Retina (tissue), 1 donor: ENCODE measurements at places on chromosomes 11 and 22.

DNA sequence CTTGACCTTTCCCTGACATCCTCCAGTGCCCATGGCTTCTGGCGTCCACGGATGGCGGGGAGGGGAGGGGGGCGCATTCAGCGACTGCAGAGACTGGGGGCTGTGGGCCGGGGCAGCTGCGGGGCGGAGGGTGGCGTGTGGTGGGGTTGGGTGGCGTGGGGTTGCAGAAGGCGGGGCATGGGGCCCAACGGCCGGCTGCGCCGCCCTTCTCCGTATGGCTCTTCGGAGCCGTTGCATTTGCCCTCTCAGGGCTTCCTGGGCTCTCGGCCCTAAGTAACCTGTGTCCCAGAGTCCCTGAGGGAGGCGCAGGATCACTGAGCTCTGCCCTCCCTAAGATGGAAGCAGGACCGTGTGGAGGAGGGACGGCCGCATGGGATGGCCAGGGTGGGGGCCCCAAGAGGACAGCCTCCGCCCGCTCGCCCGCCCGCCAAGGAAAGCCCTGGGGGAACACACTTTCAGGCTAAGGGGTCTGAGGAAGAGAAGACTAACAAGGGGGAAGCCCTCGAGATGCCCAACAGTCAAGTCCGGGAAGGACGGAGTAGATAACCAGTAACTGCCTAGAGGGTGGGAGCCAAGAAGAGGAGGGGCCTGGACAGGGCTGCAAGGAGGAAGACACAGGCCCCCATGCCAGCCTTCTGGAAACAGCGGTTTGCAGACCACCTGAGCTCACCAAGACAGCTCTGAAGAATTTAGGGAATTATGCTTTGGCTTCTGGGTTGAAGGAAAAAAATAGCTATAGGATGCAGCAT, 9.2 kb upstream of the AIFM3 start:
- DNase-seq = peak; percentile 62

GRCh38 chr11:57279116-57279515, 42.1 kb upstream of the APLNR start:
- no peak for DNase-seq

DNA sequence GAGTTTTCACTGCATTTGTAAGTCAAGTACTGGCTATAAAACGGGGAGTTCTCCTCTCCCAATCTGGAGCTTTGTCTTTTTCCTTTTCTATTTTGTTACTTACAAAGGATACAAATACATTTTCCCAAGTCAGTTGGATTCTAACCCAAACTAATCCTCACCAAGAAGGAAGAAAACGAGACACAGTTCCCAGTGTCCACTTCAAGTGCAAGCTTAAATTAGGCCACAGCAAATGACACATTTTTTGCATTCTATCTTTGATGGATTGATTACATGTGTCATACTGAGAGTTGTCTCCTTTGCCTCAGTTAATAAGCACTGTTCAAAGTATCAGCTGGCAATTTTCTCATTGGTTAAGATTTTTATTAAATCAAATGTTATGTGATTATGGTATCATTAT, 296.7 kb upstream of the ANO5 start:
- no peak for DNase-seq

DNA sequence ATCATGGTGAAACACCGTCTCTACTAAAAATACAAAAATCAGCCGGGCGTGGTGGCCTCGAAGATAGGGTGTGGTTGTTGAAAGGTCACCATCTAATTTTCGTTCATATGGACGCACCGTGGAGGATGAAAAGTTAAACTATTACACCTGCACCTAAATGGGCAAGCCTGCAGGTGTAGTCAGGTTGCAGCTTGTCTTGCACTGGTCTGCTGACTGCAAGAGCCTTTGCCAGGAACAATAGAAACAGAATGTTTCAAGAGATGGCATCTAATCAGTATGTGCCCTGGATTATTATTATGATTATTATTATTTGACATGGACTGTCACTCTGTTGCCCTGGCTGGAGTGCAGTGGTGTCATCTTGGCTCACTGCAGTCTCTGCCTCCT, 908 bp downstream of the NADSYN1 start:
- no peak for DNase-seq

DNA sequence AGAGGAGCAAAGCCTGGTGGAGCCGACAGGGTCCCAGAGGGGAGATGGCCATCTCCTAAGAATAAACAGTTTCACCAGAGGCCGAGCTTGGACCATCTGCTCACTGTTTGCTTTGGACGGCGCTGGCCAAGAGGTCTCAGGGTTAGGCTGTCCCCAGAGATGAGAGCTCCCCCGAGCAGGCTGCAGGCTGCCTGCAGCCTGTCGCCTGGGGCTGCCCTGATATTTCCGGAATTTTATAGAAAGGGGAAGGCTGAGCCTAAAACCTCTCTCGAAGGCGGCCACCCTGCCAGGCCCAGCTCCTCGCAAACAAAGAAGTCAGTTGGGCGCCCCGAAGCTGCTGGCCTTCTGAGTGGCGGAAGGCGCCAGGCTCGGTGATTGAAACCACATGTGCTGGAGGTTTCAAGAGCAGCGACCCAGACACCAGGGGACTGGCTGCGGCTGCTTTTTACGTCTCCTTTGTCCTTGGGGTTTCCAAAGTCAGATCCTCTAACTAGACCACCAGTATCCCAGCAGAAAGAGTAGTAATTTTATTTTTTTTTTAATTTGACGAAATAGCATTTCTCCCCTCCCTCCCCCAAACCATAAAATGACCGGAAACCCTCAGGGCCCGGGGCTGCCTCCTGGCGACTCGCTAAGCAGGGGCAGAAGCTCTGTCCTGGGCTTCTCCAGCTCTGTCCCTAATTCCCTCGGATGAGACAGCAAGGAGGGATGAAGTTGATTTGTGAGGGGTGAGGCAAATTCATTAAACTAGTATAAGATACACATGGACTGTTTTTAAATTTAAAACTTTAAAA, 57.4 kb downstream of the CLMP start:
- peak; percentile 83 for DNase-seq

- DNase-seq = no peak
Measured at GRCh38 chr11:70541176-70541575, 142.8 kb downstream of the CTTN start.

GRCh38 chr11:96293109-96293508, 49.9 kb downstream of the MAML2 start:
- DNase-seq = no peak

DNA sequence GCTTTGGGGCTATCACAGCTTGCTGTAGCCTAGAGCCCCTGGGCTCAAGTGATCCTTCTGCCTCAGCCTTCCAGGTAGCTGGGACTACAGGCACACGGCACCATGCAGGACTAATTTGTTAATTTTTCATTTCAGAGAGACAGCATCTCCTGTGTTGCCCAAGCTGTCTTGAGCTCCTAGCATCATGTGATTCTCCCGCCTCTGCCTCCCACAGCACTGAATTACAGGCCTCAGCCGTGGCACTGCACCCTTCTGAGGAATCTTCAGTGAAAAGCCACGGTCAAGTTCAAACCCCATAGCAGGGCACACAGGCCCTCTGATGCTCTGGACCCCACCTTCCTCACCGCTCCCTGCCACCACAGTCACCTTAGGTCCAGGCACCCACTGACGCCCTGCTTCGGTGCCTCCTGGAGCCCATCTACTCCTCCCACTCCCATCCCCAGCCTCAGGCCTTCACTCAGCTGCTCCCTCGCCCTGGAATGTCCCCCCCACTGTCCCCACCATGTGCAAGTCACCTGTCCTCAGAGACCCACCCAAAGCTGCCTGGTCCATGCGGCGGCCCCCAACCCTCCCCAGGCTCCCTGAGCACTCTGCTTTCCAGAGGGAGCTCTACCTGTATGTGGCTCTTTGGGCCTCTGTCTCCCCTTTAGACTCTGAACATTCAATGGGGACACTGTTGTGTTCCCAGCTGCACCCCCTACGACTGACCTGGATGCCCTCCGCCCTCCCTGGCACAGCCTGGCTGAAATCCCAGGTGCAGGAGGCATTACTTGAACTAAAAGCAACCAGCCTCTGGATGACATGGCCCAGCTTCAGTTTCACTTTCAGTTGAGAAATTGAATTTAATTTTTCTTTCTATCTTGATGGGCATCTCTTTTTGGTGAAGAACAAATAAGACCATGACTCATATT, 1.6 kb downstream of the APOL2 start:
- DNase-seq = no peak

GRCh38 chr11:47918882-47919495, 61.4 kb upstream of the PTPRJ start:
- DNase-seq = no peak

GRCh38 chr11:76243193-76243956, 37.1 kb upstream of the WNT11 start:
- peak; percentile 50 for DNase-seq
